NCI-H226 (cell line): ENCODE measurements at places on chromosomes 2 and 18.
A peak's percentile ranks its signal among the peaks of the same experiment; 100 is the strongest.

DNA sequence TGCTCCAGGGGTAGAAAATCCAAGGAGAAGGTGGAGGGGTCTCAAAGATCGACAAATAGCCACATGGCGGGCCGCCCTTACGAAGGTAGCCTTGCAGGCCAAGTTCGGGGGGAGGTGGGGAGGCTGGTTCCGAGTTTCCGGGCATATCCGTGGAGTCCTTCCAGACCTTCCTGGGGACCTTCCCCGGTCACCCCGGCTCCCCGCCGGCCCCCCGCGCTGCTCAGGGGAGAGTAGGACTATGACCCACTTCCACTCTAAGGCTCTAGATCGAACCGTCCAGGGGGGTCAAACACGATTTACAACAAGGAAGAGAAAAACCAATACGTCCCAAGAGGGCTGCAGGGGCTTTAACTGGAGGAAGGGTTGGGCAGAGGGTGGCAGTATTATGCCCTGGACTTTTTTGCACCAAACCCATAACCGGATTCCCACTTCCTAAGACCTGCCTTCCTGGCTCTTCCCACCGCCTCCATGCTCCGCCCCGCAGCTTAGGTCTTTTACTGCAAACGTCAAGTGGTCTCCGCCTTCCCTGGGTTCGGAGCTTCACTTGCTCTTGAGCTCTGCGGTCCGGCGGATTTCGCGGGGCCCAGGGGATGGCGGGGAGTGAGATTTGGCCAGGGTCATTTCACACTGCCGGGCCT, 779 bp upstream of the LYPD6 start:
- peak; percentile 82 for DNase-seq

- no peak for DNase-seq
Measured at GRCh38 chr2:37582481-37583220, 88.8 kb downstream of the CDC42EP3 start.

DNA sequence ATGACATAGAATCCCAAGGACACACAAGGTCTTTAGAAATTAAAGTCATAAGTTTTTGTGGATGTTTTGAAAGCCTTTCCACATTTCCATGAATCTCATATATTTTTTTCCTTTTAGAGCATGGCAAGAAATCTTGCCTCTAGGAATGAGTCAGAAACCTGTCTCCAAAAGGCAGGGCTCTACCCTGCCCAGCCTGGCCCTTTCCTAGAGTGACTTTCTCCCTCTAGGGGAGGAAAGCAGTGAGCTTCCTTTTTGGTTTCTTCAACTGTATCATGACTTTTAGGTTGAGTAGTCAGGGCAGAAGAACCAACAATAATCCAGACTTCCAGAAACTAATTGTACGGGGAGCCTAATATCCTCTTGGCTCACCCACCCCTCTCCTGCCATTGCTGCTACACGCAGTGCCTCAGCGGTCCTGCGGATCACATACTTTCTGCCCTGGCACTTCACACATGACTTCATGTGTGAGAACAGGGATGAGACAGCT, 300.3 kb downstream of the AGPS start:
- DNase-seq: peak; percentile 54

DNA sequence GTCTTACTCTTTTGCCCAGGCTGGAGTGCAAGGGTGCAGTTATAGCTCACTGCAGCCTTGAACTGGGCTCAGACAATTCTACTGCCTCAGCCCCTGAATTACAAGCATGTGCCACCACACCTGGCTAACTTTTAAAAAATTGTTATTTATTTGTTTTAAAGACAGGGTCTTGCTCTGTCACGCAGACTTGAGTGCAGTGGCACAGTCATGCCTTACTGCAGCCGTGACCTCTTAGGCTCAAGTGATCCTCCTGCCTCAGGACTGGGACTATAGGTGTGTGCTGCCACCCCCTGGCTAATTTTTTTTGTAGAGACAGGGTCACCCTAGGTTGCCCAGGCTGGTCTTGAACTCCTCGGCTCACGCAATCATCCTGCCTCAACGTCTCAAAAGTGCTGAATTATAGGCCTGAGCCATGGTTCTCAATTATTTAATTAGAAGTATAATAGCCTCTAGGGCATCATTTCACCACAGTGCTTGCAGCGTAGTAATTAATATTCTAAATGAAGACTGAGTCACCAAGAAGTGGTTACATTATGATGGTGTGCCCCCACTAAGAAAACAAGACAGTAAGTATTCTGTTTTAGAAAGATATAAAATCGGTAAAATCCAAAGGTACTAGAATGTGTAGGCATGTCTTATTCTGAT, 69.6 kb downstream of the EML4 start:
- DNase-seq: no peak

DNA sequence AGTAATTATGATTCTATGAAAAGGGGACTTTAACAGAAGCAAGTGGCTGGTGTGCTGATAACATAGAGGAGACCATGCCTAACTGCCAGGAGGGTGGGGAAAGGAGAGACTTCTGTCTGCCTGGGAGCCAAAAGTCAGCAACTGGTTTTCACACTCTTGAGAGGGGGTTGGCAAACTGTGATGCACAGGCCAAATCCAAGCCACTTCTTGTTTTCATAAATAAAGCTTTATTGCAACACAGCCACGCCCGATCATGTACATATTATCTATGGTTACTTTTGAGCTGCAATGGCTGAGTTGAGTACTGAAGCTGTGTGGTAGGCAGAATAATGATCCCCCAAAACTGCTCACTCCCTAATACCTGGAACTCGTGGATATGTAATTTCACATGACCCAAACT, 208.4 kb downstream of the LNPK start:
- no peak for DNase-seq

DNA sequence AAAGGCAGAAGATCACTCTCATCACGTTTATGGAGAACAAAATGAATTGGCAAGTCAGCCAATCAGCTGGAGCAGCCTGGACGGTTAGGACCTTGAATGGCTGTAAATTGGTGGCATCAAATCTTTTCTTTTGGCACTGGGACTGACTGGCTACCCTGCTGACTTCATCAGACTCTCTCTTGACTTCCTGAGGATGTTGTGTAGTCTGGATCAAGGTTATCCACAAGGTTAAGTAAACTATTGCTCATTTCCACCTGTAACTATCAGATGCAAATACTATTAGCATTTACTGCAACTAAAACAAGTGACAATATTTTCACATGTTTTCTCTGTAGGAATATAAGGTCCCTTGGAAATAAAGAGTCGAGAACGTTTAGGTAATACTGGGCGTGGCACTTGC, 134.3 kb upstream of the RASGRP3 start:
- no peak for DNase-seq

DNA sequence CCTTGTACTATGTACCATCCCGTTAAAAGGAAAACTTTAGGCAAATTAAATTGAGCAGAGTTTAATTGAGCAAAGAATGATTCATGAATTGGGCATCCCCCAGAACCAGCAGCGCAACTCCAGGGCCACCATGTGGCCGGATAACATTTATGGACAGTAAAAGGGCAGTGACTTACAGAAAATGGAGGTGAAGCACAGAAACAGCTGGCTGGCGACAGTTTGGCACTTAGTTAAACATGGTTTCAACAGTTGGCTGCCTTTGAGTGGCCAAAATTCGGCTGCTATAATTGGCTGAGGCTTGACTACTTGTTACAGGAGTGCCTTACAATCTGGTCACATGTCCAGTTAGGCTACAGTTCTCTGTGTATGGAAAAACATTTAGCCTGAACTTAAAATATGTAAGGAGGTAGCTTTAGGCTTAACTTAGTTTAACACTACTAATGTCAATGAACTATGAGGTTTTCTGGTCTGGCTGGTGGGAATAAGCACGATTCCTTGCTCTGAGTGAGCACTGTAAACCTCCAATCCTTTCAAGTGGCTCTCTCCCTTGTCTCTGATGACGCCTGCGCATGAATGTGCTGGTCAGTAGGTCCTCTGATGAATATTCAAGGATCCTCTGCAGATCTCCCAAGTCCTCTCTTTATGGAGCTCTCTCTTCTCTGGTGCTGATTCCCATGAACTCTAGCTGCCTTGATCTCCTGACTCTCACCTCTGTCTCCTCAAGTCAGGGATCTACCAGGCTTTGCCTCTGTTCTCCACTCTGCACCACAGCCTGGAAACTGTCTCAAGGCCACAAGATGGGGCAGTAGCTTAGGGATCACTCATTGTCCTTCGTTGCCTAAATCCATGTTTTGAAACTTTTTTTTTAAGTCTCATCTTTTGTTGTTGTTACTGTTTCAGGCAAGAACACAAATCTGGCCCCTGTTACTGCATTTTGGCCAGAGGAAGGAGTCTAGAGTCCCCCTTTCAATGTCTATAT, 24.4 kb upstream of the RAB31 start:
- peak; percentile 36 for DNase-seq
